Esophagus muscularis mucosa (tissue), 4 donors: ENCODE measurements at places on chromosomes 7 and 10. TPM values are rescaled to one million over a fixed set of nuclear protein-coding genes. Genes with fewer than 3 reads are reported as not detected.

DNA sequence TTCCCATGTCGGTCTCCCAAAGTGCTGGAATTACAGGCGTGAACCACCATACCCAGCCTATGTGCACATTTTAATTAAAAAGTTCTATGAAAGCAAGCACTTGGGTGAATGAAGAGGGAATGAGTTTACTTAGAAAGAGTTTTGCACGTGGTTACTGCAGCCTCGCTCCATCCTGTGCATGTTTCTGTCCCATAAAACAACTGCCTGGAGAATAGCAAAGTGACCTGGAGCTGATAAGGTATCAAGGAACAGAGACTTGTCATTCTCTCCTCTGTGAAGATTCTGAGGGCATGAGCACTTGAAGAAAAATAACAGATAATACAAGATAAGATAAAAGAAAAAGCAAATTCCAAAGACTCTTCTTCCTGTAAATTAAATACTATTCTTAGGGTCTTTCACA is 112.2 kb upstream of the JCAD start:
- no peak for DNase-seq
- no peaks in the 10 kb centered on the region for H3K36me3 ChIP-seq
- H3K4me1 ChIP-seq, result peaks cover 3% of the 10 kb centered on the region
- no peaks in the 10 kb centered on the region for H3K27me3 ChIP-seq

DNA sequence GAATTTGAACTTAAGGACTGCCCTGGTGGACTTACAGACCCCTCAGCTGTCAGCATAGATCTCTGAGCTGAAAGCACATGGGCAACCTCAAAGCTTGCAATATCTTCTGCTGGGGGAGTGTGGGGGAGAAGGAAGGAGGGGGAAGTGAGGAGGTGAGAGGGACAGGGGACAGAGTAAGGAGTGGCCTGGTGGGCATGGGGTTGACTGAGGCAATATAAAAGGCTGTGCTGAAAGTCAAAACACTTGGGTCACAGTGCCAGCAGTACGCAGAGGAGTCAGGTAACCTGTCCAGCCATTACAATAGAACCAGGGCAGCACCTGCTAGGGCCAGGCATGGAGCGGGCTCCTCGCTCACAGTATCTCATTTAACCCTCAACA is 43.2 kb downstream of the PPP1R3C start:
- peaks cover 59% of the 10 kb centered on the region for H3K4me1 ChIP-seq
- no peaks in the 10 kb centered on the region for H3K27me3 ChIP-seq
- peak overlapping the region; percentile 91 for H3K27ac ChIP-seq
- DNase-seq, result no peak

DNA sequence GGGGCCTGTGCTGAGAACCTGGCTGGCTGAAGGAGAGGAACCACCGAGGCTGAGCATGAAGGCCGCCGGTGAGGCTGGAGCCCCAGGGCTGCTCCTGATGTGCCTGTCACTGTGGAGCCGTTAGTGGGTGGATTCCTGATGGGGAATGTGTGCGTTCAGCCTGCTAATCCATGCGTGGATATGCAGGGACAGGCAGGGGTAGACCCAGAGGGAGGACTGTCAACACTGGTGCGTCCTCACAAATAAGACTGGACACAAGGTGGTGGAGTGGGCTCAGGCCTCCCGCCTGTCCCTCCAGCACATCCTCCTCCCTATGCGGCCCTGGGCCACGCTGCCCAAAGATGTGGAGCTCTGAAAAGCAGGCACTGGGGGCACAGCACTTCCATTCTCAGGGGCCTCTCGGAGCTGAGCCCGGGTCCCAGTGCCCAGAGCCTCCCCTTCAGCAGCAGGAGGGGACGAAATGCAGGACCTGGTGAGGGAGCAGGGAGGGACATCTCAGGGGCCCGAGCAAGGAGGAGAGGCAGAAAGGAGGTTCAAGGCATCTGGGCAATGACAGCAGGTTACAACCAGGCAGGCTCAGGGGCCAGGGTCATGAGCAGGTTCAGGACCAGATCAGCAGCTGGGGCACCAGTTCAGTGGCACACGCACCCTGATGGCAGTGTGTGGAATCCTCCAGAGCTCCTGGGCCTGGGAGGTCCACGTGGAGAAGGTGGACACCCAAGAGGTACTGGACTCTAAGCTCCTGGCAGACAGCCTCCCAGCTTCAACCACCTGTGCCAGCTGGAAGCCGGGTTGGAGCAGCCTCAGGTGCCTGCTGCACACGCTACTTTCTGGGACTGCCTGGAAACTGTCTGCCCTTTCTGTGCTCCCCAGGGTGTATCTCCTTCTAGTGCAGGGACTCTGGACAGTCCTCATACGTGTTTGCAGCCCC is 33.5 kb upstream of the ANTXRL start:
- H3K4me3 ChIP-seq, result no peak overlapping the region
- H3K36me3 ChIP-seq, result no peaks in the 10 kb centered on the region
- H3K27me3 ChIP-seq, result no peaks in the 10 kb centered on the region
- no peaks in the 10 kb centered on the region for H3K4me1 ChIP-seq
- no peak overlapping the region for H3K27ac ChIP-seq
- peak; percentile 87 for DNase-seq

DNA sequence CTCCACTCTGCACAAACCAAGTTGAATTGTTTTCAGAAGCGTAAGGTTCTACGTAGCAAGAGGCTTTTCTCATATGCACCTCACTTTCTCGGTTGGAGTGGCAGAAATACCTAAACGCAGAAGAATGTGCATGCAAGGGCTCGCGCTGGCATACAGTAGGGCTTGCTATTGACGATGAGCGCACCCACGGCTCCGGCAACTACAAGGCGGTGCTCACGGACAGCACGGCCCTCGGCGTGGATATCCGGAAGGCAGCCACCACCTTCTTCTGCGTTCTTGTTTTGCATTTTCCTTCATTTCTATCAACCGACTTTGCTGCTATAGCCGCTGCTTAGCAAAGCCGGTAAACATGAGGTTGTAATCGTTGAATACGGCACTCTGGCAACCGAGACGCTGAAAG is 51.1 kb upstream of the UBE3C start:
- no peaks in the 10 kb centered on the region for H3K27me3 ChIP-seq

DNA sequence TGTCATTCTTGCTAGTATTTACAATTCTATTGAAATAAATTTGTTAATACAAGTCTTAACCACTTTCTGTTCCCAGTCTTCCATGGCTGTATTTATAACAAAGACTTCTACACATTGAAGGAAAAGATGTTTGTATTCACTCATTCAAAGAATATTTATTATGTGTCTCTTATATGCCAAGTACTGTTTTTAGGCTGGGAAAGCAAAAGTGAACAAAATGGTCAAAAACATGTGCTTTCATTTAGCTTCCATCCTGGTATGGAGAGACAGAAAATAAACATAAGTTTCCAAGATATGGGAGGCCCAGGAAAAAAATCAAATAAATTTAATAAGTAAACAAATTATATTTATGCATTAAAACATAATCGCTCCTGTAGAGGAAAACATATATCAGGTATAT is 22.9 kb downstream of the CPED1 start:
- H3K27me3 ChIP-seq, result no peaks in the 10 kb centered on the region
- peaks cover 21% of the 10 kb centered on the region for H3K4me1 ChIP-seq
- no peak overlapping the region for H3K27ac ChIP-seq
- no peak for DNase-seq

DNA sequence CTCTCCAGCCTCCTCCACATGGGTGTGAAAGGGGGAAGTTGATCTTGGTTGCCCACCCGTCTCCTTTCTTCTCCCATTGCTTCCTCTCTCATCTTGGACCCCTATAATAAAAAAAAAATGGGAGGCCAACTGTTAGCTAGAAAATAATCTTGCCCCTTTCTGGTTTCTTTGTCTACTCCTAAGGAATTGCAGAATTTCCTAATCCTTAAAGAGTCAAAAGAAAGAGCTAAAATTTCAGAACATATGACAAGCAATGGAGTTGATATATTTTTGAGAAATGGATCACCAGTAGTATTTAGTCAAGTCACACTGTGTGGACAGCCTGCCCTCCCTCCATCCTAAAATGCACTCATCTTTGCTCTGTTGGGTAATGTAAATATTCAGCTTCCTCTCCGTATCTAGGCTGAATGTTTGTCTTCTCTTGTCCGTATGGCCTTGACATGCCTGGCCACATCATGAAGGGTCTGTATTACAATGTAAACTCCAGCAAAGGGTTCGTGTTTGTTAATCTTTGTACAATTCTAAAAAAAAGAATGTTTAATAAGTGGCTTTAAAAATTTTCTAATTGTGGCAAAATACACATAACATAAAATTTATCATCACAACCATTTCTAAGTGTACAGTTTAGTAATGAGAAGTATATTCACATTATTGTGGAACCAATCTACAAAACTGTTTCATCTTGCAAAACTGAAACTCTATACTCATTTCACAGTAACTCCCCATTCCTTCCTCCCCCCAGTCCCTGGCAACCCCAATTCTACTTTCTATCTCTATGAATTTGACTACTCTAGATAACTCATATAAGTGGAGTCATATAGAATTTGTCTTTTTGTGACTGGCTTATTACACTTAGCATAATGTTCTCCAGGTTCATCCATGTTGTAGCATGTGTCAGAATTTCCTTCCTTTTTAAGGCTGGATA is 71.5 kb downstream of the ZNF92 start:
- H3K4me1 ChIP-seq, result no peaks in the 10 kb centered on the region
- no peak overlapping the region for H3K4me3 ChIP-seq
- H3K27ac ChIP-seq, result no peak overlapping the region

DNA sequence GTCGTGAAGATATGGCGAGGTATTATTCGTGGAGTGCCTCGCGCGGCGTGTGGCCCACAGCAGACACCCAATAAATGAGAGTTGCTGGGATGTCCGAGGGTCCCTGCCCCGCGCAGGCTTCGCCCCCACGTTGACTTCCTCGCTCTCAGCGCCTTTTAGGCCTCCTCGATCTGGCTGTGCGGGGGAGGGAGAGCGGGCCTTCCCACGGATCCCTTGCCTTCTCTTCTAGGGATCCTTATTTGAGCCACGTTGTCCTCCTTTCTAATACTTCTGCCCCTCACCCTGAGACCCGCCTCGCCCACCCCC is 660 bp downstream of the VCL start:
- peak overlapping the region; percentile 97 for H3K27ac ChIP-seq
- H3K27me3 ChIP-seq, result no peaks in the 10 kb centered on the region
- peak overlapping the region; percentile 93 for H3K4me3 ChIP-seq

- H3K27me3 ChIP-seq, result peaks cover 100% of the 10 kb centered on the region
- H3K36me3 ChIP-seq, result no peaks in the 10 kb centered on the region
- peaks cover 37% of the 10 kb centered on the region for H3K4me1 ChIP-seq
- H3K4me3 ChIP-seq, result peak overlapping the region; percentile 49
- H3K27ac ChIP-seq, result no peak overlapping the region
Measured at GRCh38 chr7:27193335-27194001, 6.4 kb downstream of the HOXA13 start.

The TSPAN33 gene
- 5.0 TPM for total RNA-seq

The GPER1 gene
- 12.0 TPM for total RNA-seq

The DNAJC1 gene
- 67.5 TPM for total RNA-seq

GRCh38 chr7:132548489-132549078 is 27.7 kb downstream of the PLXNA4 start:
- H3K27me3 ChIP-seq, result no peaks in the 10 kb centered on the region
- H3K27ac ChIP-seq, result no peak overlapping the region
- no peak for DNase-seq
- H3K4me1 ChIP-seq, result no peaks in the 10 kb centered on the region

The CRTAC1 gene
- 8.7 TPM for total RNA-seq

DNA sequence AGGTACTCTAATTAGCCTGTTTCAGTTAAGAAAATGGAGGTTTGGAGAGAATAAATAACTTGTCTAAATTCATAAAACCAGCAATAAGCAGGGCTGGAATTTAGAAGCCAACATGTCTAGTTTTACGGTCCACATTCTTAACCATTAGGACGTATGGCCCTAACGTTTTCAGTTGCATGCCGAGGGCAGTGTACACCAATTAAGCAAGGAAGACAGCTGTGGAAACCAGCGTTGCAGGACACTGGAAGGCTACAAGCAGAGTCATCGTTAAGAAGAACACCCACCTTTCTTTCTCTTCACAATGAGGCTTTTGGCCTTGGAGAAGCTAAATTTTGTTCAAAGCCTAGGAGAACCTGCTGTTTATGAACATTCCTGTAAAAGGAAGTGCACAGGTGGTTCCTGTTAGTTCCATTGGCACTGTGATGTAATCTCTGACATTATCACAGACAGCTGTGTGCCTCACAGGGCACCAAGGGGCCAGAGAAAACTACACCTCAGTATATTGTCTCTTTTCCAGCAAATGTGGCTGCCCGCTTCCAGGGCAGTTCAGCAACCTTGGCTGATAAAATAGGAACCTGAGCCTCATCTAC is 21.0 kb downstream of the MPP7 start:
- peaks cover 73% of the 10 kb centered on the region for H3K4me1 ChIP-seq
- H3K27me3 ChIP-seq, result no peaks in the 10 kb centered on the region
- H3K27ac ChIP-seq, result peak overlapping the region; percentile 80
- no peaks in the 10 kb centered on the region for H3K36me3 ChIP-seq

- H3K27me3 ChIP-seq, result no peaks in the 10 kb centered on the region
- H3K27ac ChIP-seq, result no peak overlapping the region
- H3K36me3 ChIP-seq, result no peaks in the 10 kb centered on the region
- DNase-seq, result no peak
Measured at GRCh38 chr10:60497364-60497763, 107.7 kb upstream of the ANK3 start.

GRCh38 chr7:78765943-78766729 is 687.3 kb downstream of the MAGI2 start:
- H3K36me3 ChIP-seq, result no peaks in the 10 kb centered on the region
- no peak overlapping the region for H3K27ac ChIP-seq
- H3K27me3 ChIP-seq, result no peaks in the 10 kb centered on the region
- peaks cover 34% of the 10 kb centered on the region for H3K4me1 ChIP-seq

GRCh38 chr10:130571674-130572073 is 435.5 kb downstream of the GLRX3 start:
- no peak overlapping the region for H3K4me3 ChIP-seq
- H3K4me1 ChIP-seq, result no peaks in the 10 kb centered on the region
- no peaks in the 10 kb centered on the region for H3K27me3 ChIP-seq
- no peak for DNase-seq

The ADCY1 gene
- total RNA-seq, result 2.1 TPM

GRCh38 chr10:62972103-62972502 is 155.9 kb upstream of the EGR2 start:
- no peaks in the 10 kb centered on the region for H3K27me3 ChIP-seq
- no peak overlapping the region for H3K4me3 ChIP-seq
- no peaks in the 10 kb centered on the region for H3K36me3 ChIP-seq
- DNase-seq, result no peak

The WAC gene
- total RNA-seq, result 115 TPM

The SAMD9L gene
- 4.8 TPM for total RNA-seq

DNA sequence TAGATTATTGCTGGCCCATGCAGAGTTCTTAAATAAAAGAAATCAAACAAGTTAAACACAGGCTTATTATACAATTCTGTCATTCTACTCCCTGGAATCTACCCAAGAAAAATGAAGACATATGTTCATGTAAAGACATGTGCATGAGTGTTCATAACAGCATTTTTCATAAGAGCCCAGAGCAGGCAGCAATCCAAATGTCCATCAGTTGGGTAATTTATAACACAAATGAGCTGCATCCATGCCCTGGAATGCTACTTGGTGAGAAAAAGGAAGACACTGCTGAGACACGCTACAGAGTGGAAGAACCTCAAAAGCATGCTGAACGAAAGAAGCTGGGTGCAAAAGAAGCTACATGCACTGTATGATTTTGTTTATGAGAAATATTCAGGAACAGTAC is 342.6 kb downstream of the TCERG1L start:
- DNase-seq, result no peak
- no peak overlapping the region for H3K4me3 ChIP-seq
- no peaks in the 10 kb centered on the region for H3K36me3 ChIP-seq
- no peaks in the 10 kb centered on the region for H3K4me1 ChIP-seq
